Posterior cingulate gyrus (tissue), 11 donors: ENCODE measurements at places on chromosomes 12 and 14.

DNA sequence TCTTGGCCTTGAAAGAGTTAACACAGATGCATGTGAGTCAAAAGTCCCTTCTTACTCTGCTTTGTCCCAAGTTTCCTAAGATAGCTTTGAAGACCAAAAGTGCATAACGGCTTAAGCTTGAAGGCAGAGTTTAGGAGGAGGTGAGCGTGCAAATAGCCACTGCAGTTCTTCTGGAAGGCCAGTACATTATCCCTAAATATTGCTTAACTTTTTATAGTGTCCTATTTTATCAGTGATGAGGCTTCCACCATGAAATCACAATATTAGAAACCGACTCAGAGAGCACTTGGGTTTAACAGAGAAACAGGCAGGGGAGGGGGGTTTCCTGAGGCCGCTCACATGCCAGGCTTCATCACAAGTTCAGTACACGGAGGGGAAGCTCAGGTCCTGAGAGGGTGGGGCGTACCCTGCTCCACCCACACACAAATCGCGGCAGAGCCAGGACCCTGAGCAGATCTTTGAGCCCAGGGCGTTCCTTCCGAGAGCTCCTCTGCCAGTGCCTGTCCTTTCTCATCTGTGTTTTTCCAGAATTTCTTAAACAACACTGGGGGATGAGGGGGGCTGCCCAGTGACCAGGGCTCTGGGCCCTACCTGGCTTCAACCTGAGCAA lies 26.8 kb upstream of the BDKRB2 start:
- peak; percentile 48 for DNase-seq

- no peak for DNase-seq
Observed at GRCh38 chr12:54304187-54304810, 3.5 kb upstream of the NFE2 start.

DNA sequence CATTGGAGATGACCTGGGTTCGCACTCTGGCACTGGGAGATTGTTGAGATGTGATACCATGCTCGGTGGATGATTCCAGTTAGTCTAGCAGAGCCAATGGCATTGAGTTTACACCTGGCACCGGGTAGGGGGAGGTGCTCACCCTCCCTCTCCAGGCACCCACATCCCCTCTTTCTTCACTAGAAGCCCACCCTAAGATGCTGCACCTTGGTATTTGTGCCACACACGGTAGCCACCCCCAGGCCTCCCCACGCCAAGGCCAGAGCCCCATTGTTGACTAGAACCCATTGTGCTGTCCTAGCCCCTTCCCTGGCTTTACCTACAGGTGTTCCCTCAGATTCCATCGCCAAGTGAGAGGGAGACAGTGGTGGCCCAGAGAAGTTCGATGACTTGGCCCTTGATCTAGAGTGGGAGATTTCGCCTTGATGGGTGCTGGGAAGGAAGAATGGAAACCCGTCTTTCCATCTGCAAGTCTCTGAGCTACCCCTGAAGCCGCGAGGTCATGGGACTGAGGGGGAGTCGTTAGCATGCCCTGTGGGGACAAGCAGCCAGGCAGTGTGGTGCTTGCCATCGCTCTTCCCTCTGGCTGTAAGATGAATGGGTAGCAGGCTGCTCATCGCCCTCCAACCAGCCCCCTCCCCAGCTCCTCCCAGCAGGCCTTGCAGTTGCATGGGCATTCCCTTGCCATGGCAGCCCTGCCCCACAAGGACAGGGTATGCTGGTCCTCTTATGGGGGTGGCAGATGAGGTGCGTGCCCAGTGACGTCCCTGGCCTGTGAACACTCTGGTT lies 8.7 kb downstream of the CCND2 start:
- DNase-seq, result no peak

GRCh38 chr14:101008631-101009336 lies 105.3 kb upstream of the RTL1 start:
- DNase-seq, result no peak

DNA sequence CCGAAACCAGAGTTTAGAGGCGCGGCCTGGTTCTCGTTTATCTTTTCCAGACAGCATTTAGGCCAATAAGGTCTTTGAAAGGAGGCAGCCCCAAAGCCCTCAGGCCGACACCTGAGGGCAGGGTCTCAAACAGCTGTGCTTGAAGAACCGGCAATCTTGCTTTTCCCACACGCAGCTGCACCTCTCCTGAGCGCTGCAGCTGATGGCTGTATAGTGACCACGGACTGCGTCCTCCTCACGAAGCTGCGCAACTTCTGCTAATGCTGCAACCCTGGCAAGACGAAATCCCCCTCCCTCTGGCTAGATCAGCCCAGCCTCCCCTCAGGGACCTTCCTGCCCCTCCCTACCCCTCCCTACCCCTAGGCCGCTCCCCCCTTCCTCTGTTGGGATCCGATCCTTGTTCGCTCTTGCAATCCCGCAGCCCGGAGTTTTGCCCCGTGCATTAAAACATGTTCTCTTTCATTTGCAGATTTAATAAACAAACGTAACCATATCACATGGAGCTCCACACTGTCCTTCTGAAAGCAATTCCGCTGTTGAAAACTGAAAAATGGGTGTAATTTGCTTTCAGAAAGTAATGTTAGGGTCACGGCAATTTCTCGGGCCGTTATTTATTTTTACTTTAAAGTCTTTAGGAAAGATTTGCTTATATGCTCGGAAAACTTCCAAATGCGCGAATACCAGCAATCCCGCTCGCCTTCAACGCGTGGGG lies 4.8 kb upstream of the PAX9 start:
- DNase-seq, result no peak

- DNase-seq, result peak; percentile 64
Observed at GRCh38 chr14:50335389-50335788, 23.3 kb downstream of the DMAC2L start.

DNA sequence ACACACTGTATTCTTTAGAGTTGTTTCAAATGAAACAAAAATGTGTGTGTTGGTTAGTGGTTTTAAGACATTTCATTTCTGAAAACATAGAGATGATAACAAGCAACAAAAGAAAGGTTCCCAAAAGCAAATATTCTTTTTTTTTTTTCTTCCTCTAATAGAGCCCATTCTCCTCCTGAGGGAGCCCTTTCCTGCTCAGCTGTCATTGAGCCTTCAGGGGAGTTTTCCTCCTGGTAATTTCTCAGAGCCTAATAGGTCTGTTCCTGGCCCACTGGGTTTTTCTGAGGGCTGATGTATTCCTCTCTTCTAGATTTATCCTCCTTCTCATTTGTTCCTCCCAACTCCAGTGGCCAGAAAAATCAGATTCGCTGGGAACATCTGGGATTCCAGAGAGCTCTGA lies 654.5 kb downstream of the NOVA1 start:
- DNase-seq, result no peak

DNA sequence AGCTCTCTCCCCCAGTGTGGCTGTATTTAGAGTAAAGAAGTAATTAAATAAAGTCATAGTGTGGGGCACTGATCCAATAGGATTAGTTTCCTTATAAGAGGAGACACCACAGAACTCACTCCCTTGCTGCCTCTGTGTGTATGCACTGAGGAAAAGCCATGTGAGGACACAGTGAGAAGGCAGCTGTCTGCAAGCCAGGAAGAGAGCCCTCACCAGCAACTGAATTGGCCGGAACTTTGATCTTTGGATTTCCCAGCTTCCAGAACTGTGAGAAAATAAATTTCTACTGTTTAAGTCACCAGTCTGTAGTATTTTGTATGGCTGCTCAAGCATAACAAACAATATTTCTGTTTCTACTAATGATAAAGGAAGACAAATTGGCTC lies 368.7 kb upstream of the PRICKLE1 start:
- DNase-seq, result no peak

DNA sequence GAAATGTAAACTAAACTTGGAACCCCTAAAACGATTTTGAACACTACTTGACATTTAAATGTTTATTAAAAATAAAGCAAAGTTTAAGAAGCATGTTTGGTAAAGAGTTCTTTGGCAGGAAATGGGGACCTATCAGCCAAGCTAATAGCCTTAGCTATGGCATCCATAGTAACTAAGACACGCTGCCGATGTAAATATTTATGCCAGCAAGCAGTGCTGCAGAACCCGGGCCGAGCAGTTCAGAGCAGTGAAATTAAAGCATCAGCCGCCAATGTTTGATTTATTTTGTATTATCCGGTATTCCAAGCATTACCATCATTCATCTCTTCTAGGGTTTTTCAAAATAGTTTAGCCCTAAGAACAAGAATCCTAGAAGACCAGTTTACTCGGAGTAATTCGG lies 61.6 kb downstream of the PPP2R5C start:
- no peak for DNase-seq

GRCh38 chr12:120078868-120079267 lies 37.7 kb downstream of the RAB35 start:
- no peak for DNase-seq

DNA sequence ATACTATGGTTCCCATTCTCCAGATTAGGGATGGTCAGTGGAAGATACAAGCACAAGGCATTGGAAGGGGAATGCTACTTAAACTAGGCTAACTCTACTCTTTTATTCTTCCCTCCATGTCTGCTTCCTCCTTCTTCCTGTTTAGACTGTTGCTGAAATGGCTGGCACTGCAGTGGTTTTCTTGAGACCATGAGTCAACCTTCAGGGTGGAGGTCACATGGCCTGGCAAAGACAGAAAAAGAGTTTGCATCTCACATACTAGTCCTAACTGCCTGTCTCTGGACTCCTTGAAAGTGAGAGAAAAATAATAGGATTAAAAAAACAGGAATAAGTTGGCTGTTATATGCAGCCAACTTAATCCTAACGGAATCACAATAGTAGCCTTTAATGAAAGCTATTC lies 37.0 kb downstream of the ALDH1L2 start:
- no peak for DNase-seq

GRCh38 chr12:21169878-21170472 lies 39.0 kb downstream of the SLCO1B1 start:
- no peak for DNase-seq

- no peak for DNase-seq
Observed at GRCh38 chr12:125014526-125014925, 21.1 kb downstream of the BRI3BP start.

DNA sequence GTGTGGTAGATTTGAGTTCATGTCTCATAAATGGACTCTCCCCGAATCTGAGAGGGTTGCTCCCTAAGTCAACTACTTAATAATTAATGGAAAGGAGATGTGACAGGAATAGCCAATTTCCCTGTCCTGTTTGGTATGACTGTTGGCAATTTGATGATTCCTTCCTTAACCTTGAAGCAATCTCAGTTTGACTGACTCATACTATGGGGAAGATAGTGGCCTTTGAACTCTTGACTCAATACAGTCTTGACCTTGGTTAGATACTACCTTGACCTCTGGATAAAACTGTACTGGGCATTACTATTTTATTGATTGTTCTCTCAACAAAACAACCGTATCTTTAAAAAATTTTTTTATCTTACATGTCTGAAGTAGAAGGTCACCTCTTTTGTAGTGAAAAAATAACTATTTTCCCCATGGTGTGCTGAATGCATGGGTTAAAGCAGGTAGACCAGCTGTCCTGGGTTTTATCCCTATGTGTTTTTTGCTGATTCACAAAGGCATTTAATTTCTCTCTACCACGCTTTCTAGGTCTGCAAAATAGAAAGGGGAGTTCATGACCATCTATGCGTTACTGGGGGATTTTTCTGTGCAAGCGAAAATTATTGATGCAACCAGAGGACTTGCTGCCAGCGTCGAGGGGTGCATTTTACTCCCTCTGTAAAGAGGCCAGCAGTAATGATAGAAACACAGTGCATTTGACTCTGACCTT lies 80.1 kb downstream of the ETV6 start:
- no peak for DNase-seq

DNA sequence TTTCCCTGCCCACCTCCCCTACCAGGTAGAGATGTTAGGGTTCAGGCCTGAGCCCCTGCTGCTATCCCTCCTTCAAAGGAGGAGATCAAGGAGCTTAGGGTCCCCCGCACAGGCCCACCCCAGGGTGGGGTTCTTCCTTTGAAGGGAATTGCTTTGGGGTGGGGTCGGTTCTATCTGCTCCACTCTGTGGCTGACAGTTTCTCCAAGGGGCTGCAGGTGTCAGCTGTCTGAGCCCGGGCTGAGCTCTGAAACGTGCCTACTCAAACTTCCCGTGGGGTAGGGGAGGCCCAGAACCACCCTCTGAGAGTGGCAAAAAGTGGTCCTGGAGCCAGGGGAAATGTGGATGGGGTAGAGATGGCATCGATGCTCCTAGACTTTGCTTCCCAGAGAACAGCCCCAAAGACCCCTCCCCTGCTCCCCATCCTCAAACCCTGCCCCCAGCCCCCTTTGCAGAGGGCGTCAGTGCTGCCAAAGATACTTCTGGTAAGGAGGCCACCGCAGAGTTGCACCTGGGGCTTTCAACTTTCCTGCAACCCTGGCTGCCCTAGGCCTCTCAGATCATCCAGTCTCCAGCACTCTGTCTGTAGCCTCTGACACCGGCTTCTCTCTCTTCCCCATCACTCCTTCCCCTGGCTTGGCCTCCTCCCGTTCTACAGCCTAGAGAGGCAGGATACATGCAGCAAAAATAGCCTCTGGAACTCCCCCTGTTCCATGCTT lies 6.3 kb upstream of the CD4 start:
- no peak for DNase-seq

- no peak for DNase-seq
Observed at GRCh38 chr14:33554988-33555387, 395.9 kb downstream of the EGLN3 start.

DNA sequence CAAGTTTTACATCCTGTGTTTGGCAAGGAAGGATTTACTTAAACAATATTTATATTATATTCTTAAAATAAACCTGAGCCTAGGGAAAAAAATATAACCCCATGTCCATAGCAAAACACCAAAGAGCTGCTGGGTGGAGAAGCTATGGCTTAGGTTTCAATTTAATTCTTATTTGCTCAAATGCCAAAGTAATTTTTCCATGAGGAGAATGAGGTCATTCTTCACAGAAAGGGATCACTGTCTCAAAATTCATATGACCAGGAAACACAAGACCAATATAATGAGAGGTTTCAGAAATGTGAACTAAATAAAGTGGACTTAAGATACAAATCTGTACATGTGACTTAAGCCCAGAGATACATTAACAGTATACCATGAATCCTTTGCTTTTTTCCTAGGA lies 195.0 kb downstream of the PHLDA1 start:
- DNase-seq, result no peak
